ENCODE measurements at places on chromosomes 12 and 14. TPM values are rescaled to one million over a fixed set of nuclear protein-coding genes. Genes with fewer than 3 reads are reported as not detected.

The USP30 gene
- total RNA-seq, result 13.8 TPM

GRCh38 chr12:57208631-57209282 lies 7.8 kb upstream of the NXPH4 start:
- DNase-seq, result no peak

The TNFAIP2 gene
- 12.1 TPM for total RNA-seq

The TAS2R8 gene
- not detected for total RNA-seq

GRCh38 chr12:23893611-23894010 lies 55.9 kb downstream of the SOX5 start:
- no peak for DNase-seq

GRCh38 chr14:36268121-36268520 lies 52.3 kb downstream of the MBIP start:
- DNase-seq, result no peak

The RGS6 gene
- 10.1 TPM for total RNA-seq

- DNase-seq, result peak; percentile 95
Observed at GRCh38 chr14:94689218-94689984, 77.2 kb downstream of the SERPINA3 start.

DNA sequence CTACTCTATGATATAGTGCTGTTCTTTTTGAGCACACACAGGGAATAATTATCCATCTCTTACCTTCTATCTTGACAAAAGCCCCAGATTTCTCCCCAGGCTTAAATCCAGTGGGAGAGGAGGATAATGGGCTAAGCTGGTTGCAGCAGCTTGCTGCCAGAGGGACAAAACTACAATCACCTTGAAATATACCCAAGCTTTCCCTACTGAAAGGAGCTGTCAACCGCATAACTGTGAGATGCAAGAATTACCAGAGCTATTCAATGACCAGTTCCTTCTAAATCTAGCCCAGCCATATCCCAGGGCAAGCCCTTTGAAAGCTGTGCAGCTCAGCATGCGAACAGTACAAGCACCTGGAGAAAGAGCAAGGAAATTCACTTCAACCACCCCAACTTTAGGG lies 943 bp upstream of the MGAT4C start:
- no peak for DNase-seq

DNA sequence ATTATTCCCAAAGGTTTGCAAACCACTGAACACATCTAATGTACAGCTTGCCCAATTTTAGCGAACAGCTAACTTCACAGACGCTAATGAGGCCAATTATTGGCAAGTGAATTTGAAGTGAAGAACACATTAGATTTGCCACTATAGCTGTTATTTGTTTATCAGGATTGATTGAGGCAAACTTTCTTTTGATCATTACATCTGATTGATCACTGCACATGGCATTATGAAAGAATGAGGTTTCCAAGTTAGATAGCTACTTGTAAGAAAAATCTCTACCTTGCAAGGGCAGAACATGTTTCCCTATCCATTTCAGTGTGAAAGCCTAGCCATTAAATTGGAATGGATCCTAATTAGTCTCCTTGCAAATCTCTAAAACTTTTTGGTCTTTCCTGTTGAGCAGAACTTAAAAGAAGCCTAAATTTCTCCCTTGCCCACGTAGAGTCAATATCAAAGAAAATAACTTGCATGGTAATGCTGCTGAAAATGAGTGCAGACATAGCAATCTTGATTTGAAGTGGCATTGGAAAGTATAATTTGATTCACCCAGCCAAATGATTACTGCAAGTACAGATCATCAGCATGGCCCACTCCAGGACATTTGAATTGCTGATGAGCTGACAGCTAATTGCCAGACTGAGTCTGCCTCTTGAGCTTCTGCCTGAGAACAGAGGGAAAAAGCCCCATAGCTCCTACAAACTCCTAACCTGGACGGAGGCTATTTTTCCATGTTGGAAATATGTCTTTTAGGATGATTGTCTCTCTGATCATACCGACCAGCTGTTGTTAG lies 98.6 kb downstream of the TPH2 start:
- no peak for DNase-seq

GRCh38 chr14:106436310-106436905 lies 910.0 kb downstream of the TMEM121 start:
- peak; percentile 57 for DNase-seq

The SYCP3 gene
- total RNA-seq, result not detected

- no peak for DNase-seq
Observed at GRCh38 chr12:26496170-26496569, 300.8 kb downstream of the SSPN start.

The AKAP6 gene
- 4.3 TPM for total RNA-seq

The NID2 gene
- 2.9 TPM for total RNA-seq

The KERA gene
- not detected for total RNA-seq

DNA sequence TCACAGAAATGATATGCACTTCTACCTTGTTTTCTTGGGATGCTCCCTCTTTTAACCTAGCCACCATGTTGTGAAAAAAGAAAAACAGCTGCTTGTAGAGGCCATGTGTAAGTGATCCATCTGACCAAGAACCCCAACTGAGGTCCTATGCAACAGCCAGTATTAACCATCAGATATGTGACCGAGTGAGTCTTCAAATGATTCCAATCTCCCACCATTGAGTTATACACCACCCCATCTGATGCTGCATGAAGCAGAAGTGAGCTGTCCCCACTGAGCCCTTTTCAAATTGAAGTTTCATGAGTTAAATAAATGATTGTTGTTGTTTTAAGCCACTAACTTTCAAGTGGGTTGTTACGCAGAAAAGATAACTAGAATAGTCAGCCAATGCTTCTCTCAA lies 20.6 kb upstream of the USP15 start:
- DNase-seq, result no peak
